Hematopoietic multipotent progenitor cell treated with erythropoietin and hydrocortisone succinate and interleukin-3 and kit ligand, for 6 days (in vitro differentiated cells): ENCODE measurements at places on chromosomes 5 and 9.

GRCh38 chr9:125897481-125897880 is 150.3 kb downstream of the PBX3 start:
- DNase-seq, result no peak

DNA sequence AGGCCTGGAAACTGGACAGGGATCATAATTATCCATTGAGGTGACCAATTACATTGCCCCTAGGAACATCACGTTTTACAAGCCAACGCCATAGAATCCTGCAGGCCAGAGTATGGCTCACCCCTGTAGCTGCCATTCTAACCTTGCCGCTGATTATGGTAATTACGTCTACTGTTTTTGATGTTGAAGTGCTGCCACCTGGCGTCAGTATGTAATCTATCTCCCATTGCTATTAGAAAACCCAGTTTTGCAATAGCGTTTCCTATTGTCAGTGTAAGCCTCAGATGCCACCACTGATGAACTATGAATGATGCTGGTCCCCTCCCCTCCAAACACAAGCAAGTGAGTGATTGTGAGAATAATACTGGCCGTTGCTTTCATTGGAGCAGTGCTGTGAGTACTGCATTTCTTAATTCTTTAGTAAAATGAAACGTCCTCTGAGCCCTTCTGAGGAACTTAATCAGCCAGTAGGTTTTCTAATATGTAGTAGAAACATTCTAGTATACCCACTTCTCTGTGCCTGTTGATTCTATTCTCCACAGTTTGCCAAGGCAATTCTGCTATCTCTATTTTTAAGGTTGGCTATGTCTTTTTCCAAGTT is 100.5 kb upstream of the NMUR2 start:
- peak; percentile 79 for DNase-seq

GRCh38 chr9:6368831-6369230 is 40.7 kb downstream of the TPD52L3 start:
- DNase-seq, result no peak

DNA sequence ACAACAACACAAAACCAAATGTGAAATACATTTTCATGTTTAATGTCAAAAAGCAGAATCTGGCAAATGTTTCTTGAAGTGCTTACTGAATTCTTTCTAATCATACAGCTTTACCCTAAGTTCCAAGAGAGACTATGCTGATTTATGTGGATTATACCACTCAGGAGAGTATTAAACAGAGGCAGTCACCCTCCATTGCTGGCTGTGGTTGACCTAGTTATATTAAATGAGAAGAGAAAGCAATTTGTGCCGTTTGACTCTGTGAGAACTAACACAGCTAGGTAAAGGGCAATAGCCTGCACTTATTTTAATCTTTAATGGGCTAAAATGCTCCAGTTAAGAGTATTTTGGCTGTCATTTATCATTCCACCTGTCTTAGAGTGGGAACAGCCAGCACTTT is 62.6 kb downstream of the ELL2 start:
- DNase-seq, result no peak

DNA sequence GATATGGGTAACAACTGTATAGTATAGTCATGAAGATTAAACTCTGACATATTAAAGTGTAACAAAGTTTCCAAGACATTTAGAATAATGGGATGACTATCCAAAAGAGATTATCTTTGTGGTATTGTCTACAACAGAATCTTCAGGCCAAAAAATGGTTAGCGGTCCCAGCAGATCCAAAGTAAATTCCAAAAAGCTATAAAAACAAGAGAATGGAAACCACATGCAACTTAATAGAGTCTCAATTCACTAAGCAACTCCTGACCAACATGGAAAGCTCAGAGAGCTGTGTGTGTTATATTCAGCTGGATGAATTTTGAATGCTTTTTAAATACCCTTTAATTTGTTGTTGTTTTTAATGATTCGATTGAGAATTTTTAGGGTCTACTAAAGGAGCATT is 688.2 kb downstream of the CETN3 start:
- no peak for DNase-seq

DNA sequence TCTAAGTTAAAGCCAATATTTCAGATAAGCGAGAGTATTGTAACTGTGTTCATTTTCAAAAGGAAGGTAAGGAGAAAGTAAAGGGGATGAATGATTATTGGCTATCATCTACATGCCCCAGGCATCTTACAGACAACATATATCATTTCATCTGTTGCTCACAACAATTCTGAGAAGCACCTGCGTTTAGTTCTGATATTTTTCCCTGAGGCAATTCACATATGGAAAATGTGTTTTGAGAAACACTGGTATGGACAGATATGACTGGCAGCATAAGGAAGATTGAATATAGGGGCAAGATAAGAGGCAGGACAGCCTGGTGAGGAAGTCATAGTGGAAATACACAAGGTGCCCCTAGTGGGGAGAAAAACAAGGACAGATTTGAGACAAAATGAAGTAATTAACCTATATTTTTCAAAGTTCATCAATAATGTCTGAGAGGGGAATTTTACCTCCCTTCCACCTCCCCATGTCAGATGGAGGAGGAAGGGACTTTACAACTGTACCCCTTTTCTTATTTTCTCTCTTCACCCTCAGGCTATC is 87.7 kb upstream of the TRIM32 start:
- peak; percentile 4 for DNase-seq

GRCh38 chr5:111942201-111942600 is 185.2 kb upstream of the NREP start:
- DNase-seq, result no peak
